Suprapubic skin (tissue), 4 donors: ENCODE measurements at places on chromosomes 7 and 10. TPM values are rescaled to one million over a fixed set of nuclear protein-coding genes. Genes with fewer than 3 reads are reported as not detected.
A peak's percentile ranks its signal among the peaks of the same experiment; 100 is the strongest.

- DNase-seq: no peak
- H3K36me3 ChIP-seq: peaks cover 7% of the 10 kb centered on the region
- no peak overlapping the region for H3K27ac ChIP-seq
- no peaks in the 10 kb centered on the region for H3K27me3 ChIP-seq
Measured at GRCh38 chr7:92626281-92626809, 36.2 kb upstream of the FAM133B start.

The SPDYE9 gene
- not detected for total RNA-seq

DNA sequence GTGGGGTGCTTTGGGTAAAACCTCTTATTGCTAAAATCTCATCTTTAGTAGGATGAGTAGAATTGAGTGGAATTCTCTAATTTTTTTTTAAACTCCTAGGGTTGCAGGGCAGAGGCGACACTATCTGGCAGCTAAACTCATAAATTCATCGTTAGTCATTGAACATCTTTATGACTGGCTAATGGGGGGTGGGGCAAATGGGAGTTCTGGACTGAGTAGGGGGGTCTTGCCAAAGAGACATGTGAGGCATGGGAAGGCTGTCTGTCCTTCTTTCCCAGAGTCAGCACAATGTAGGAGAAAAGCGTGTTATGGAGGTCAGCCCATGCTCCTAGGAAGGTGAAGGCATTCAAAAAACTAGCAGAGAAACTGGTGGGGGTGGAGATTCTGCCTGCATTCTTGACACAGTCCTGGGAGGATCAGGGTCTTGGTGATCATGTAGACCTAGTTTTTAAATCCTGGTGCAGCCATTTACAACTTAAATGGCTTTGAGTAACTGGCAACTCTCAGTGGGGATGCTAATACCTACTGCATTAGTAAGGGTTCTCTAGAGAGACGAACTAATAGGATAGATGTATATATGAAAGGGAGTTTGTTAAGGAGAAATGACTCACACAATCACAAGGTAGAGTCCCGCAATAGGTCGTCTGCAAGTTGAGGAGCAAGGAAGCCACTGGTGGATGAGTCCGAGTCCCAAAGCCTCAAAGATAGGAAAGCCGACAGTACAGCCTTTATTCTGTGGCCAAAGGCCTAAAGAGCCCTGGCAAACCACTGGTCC, 47.7 kb downstream of the EMX2 start:
- no peak overlapping the region for H3K27ac ChIP-seq
- no peaks in the 10 kb centered on the region for H3K27me3 ChIP-seq
- H3K4me1 ChIP-seq: no peaks in the 10 kb centered on the region

- no peaks in the 10 kb centered on the region for H3K27me3 ChIP-seq
- H3K27ac ChIP-seq: peak overlapping the region; percentile 35
- H3K36me3 ChIP-seq: no peaks in the 10 kb centered on the region
- DNase-seq: no peak
- peaks cover 35% of the 10 kb centered on the region for H3K4me1 ChIP-seq
Measured at GRCh38 chr10:63584725-63585035, 63.5 kb downstream of the REEP3 start.

DNA sequence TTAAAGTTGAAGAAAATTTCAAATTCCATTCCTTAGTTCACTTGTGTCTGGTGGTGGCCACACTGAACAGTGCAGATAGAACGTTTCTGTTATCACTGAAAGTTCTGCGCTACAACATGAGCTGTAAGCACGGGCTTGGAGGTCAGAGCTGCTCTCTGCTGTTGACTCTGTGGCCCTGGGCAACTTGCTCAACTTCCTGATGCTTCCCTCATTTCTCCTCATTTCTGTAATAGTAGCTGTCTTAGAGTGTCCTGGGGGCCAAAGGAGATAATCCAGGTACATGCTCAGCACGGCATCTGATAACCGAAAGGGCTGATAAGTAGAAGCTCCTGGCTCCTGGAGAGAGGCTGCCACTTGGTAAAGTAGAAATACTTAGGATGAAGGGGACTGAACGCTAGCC, 92.3 kb upstream of the DUSP5 start:
- no peak for DNase-seq
- H3K4me3 ChIP-seq: no peak overlapping the region
- H3K4me1 ChIP-seq: peaks cover 18% of the 10 kb centered on the region
- no peaks in the 10 kb centered on the region for H3K36me3 ChIP-seq

DNA sequence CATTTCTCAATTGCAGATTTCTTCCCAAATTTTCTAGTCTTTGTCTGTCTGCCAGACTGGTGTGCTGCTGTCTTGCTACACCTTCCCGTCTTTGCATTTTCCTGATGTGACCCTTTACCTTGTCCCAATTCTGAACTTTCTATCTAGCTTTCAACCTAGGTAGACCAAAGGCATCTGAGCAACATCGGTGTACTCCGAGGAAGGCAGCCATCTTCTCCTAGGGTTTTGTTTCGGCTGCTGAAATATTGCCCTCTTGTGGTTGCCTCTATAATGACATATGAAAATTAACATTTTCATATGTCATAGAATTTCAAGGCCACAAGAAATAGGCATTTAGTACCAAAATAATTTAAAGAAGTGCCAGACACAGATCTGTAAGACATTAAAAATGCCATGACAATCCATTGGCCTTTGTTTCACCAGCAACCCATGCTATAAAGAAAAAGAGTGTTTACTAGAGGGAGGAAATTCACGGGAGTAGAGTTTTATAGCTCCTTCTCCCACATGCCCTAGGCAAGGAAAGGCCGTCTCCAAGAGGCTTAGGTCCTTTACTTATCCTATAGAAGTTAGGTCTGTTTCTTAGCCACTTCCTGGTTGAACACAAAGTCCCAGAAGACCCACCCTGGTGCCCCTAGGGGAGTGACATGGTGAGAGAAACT, 23.4 kb downstream of the OR9A2 start:
- peaks cover 12% of the 10 kb centered on the region for H3K4me1 ChIP-seq
- no peak overlapping the region for H3K27ac ChIP-seq
- no peak for DNase-seq
- no peaks in the 10 kb centered on the region for H3K27me3 ChIP-seq

The ZNF783 gene
- 11.4 TPM for total RNA-seq
